ENCODE measurements at places on chromosomes 12 and 14. TPM values are rescaled to one million over a fixed set of nuclear protein-coding genes. Genes with fewer than 3 reads are reported as not detected.

RAPGEF3 gene
- 0.38 TPM for total RNA-seq

DNA sequence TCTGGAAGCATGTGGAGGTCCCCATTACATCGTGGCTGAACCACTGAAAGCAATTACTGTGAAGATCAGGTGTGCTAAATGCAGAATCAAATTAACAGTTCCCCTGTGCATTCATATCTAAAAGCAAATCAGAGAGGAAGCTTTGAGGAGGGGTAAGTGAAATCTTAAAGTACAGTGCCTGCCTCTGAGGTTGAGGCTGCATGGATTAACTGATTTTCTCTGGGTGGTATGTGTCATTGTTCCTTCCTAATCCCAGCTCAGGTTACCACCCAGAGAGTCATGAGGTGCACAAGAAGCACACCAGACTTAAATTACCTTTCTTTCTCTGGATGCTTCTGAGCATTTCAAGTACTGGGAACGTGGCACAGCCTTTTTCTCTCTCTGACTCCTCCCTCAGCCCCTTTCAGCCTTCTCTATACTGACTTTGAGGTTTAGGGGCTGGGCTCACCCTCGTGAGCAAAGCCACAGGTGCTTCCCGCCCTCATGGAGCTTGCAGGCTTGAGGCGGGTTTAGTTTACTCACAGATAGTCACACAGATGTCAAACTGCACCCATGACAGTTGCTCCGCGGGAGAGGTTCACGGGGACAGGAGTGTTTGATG is 237.6 kb upstream of the CRY1 start:
- H3K27me3 ChIP-seq: no peaks in the 10 kb centered on the region
- DNase-seq: no peak
- H3K36me3 ChIP-seq: no peaks in the 10 kb centered on the region
- no peak overlapping the region for H3K4me3 ChIP-seq

KDM2B gene
- 22.0 TPM for total RNA-seq

PDZRN4 gene
- total RNA-seq: not detected

FAM181A gene
- total RNA-seq: not detected

PPP4R4 gene
- 1.00 TPM for total RNA-seq

ASB8 gene
- total RNA-seq: 236 TPM
